Fibroblast of skin of left quadriceps (primary cell): ENCODE measurements at places on chromosomes 3 and 15.

DNA sequence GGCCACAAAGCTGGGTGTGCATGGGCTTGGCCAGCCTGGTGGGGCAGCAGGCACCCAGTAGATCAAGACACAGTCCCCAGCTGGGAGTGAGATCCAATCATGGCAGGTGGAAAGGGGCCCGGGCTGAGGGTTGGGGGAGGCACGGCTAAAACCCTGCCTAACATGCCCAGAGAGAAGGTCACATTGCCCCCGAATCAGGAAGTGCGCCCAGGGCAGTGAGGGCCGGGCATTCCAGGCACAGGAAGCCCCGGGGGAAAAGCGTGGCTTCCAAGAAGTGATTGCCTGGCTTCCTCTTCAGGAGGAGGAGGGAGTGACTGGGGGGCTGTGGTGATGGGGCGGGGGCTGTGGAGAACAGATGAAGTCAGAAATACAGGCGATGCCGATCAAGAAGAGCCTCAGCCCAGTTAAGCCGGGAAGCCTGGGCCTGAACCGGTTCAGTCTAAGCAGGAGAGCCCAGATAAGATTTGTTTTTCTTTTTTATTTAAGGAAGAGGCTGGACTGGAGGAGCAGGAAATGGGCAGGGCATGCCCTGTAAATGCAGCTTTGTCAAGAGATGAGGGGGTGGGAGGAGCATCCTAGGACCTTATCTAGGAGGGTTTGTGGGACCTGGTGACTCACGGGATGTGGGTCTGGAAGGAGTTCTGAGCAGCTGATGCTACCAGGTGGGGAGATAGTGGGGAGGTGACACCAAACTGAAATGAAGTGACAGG is 83.9 kb downstream of the CHSY1 start:
- no peak for DNase-seq

- DNase-seq: no peak
Measured at GRCh38 chr15:45729141-45729540, 94.3 kb downstream of the SQOR start.

GRCh38 chr3:158976966-158977365 is 175.1 kb downstream of the MFSD1 start:
- DNase-seq: no peak

GRCh38 chr3:39106281-39106811 is 1.1 kb downstream of the GORASP1 start:
- DNase-seq: no peak

GRCh38 chr15:62649793-62650420 is 392.6 kb upstream of the TPM1 start:
- DNase-seq: no peak

- DNase-seq: no peak
Measured at GRCh38 chr3:191105418-191105817, 93.6 kb upstream of the OSTN start.

- peak; percentile 73 for DNase-seq
Measured at GRCh38 chr15:74531144-74531811, 9.7 kb upstream of the ARID3B start.

DNA sequence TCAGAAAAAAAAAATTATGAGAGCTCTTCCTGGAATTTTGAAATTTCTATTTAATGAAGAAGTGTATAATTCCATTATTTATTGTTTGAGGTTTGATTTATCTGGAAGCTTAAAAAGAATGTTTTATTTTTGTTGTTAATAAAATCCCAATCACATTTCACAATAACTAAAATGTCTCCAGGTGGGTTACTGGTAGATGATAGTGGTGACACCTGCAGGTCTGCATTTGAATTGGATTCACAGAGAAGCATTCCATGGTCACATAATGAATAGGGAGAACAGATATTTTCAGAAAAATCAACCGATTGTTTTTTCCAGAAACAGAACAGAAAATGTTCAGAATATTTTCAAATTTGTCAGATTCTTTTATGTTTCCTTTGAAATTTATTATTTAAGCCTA is 48.3 kb downstream of the ASB7 start:
- DNase-seq: no peak

DNA sequence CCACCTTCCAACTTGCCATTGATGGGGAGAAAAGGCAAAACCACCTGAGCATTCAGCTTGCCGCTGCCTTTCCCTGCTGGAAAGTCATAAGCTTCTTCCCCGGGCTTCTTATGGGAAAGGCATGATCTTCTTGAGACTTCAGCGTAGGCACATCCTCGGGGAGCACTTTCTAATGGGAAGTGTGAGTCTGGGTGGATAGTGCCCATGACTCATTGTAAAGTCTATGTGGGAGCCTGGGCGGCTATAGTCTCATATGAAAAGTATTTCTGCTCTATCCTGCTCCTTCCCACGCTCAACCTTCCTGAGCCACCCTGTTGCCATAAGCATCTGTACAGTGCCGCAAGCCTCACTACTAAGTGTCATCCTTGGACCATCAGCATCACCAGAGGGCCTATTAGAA is 309.9 kb upstream of the THBS1 start:
- peak; percentile 88 for DNase-seq

- no peak for DNase-seq
Measured at GRCh38 chr3:52090933-52091468, 34.6 kb upstream of the DUSP7 start.

DNA sequence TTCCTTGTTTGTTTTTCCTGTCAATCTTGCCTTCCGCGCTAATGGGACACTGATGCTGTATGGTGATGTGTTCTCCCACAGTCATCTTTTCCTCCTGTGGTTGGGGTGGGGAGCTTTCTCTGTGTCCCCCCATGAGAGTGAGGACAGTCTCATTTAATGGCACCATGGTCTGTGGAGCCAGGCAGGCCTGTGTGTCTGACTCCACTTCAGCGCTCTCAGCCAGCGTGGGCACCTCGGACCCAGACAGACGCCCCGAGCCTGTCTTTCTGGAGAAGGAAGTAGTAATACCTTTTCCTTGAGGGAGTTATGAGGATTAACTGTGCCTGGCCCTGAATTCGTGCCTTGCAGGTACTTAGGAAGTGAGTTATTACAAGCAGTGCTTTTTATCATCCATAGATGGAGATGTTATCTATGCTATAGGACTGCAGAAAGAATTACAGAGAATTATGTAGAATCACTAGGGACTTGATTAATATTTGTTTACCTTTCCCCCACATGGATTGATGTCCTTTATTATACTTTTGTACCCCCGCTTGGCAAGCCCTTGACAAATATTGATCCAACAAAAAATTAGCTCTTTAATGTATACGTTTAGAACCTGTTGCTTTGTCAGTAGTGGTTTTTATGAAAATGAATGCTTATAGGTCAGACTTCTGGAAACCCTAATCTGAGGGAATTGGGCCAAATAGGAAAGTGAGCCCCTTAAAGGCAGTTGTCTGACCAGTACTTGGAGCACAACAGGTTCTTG is 152.4 kb downstream of the PGPEP1L start:
- DNase-seq: no peak

DNA sequence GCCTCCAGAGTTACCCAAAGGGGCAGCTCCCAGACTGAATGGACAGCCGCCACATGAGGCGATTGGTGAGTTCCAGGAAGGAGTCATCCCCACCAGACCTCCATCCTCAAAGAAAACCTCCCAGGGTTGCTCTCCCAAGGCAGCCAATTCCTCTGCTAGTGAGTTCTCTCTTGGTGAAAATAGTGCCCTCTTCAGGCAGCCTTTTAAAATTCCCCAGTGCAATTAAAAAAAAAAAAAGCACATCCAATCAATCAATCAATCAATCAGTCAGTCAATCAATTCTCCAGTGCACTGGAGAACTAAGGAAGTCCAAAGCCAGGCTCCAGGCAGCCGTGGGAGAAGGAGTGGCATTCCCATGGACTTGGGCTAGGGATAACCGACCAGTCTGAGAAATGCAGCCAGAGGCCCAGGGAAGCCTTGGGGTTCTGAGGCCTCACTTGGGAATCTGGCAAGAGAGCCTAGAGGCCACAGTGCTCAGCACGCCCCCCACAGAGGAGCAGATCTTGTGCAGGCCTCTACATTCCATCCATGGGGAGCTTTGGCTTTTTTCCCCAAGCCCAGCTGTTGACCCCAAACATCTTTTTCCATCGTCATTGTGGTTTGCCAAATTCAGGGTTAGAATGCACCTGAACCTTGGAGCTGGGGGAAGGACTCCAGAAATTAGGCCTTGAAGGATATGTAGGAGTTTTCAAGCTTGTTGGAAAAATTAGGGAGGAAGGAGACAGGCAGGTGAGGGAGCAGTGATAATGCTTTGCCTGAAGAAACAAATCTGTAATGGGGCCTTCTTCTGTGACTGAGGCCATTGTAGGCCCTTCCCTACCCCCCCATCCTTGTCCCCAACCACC is 4.8 kb downstream of the PAQR5 start:
- DNase-seq: no peak
